ENCODE measurements at places on chromosomes 6 and 20.

DNA sequence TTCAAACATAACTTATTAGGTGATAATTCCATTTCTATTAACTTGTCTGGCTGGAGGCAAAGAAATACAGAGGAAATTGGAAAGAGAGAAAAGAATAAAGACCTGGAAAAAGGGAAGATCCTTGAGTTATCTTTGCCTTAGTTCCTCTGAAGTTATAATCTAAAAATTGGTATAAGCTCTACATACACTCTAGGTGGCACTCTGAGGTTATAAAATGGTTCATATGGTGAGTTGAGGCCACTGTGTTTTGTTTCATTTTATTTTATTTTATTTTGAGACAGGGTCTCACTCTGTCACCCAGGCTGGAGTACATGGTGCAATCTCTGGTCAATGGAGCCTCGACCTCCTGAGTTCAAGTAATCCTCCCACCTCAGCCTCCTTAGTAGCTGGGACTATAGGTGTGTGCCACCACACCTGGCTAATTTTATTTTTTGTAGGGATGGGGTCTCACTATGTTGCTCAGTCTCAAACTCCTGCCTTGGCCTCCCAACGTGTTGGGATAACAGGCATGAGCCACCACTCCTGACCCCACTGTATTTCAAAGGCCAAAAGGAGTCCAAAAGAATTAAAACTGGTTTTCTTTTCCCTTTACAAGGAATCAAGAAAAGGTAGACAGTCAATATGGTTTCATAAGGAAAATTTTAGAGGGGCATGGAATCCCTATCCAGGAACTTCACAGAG, 19.4 kb downstream of the GPX6 start:
- DNase-seq: no peak

- no peak for DNase-seq
These were observed 4.0 kb downstream of the MDGA1 start for GRCh38 chr6:37693546-37694250.

- DNase-seq: no peak
These were observed 21.0 kb downstream of the COL11A2 start for GRCh38 chr6:33171016-33171879.

DNA sequence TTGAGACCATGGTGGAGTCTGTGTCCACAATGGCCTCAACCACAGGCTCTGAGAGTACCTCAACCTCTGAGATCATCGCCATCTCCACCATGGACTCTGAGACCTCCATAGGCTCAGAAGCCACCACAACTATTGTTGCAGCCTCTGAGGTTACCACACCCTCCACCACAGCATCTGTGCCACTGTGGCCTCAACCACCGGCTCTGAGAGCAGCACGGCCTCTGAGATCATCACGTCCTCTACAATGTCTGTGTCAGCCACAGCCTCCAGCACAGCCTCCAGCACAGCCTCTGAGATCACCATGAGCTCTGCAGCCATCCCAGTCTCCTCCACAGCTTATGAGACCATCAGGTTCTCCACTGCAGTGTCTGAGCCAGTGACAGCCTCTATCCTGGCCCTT, 19.4 kb upstream of the MUC21 start:
- no peak for DNase-seq

- DNase-seq: peak; percentile 43
These were observed 7.8 kb downstream of the FOXF2 start for GRCh38 chr6:1396952-1397868.

GRCh38 chr6:31567531-31568370, 4.3 kb upstream of the LTA start:
- DNase-seq: no peak

DNA sequence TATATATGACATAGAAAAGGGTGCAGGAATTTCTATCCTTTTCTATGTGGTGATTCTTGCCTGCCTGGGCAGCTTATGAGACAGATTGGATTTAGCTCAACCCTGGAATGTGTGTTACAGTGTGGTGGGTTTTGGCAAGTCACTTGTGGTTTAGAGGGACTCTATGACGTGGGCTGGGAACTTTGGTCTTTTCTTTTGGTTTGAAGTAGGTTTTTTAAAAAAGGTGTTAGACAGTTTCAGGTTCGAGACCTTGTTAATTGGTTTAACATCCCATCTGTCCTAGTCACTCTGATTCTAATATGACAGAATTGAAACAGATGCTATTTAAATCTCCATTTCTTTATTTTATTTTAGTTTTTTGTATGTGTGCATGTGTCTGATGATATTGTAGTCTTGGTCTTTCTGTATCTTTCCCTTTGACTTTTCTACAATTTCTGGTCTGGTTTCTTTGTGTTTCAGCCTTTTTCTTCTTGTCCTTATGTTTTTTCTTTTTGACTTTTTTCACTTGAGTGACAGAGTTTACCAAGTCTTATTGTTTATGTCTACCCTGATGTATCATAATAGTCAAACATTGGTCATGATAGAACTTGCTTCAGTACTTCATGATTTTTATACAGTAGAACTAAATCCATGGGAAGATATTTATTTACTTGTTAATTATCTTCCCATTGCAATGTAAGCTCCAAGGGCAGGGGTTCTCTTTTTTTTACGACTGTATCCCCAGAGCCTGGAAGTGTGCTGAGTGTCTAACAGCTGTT, 174.3 kb downstream of the CDKAL1 start:
- no peak for DNase-seq

- DNase-seq: no peak
These were observed 9.1 kb downstream of the SNTA1 start for GRCh38 chr20:33434434-33434833.

- no peak for DNase-seq
These were observed 1.2 kb upstream of the EDN1 start for GRCh38 chr6:12288914-12289313.

- DNase-seq: peak; percentile 27
These were observed 1.2 kb downstream of the MTCH1 start for GRCh38 chr6:36984581-36985416.

- no peak for DNase-seq
These were observed 120.7 kb downstream of the DST start for GRCh38 chr6:56521976-56522375.

- no peak for DNase-seq
These were observed 12.6 kb downstream of the MCM3 start for GRCh38 chr6:52271852-52272460.

DNA sequence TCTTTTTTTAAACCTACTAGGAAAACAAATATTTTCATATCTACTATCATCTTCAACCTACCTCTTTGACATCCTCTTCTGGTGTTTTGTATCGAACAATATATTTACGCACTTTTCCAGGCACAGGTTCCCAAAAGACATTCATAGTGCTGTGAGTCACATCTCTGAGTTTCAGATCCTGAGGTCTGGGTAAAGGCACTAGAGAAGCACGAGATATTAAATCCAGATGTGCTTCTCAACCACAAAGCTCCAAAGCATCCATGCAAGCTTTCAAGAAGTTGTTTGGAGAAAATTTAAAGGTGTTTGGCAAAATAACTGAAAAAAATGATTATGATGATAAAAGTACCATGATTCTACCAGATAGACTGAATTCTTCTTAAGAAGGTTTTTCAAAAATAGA, 62.7 kb downstream of the COL12A1 start:
- no peak for DNase-seq

DNA sequence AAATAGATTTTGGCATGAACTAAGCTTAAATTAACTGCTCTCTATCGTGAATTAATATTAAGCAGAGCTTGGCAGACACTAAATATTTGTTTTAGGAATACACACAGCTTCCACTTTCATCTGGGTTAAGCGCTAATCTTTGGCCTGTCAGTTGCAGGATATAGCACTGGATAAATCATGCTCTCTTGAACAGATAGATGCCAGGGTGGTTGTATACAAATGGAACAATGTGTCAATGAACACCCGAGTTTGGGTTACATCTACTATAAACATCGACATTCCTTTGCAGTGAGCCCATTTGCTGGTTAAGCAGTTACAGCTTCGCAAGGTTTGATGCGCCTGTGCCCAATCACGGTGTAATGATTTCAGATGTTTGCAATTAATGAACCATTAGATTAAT, 338.2 kb upstream of the ZFP64 start:
- no peak for DNase-seq

DNA sequence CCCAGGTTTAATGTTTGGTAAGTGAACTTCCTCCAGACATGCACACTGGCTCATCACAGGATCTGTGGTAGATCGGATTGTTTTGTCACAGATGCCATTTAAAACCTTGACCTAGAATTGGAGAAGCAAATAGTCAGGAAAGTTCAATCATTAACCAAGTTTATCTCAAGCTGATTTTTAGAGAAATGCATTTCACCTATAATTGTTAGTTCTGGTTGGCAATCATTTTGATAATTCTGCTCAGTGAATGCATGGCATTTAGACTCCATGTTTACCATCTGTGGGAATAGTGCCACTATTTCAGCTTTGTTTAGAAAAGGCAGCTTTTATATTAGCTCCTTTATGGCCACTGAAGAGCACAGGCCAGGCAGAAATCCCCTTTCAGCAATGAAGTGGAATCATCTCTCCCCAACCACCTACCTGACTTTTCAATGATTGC, 73.9 kb upstream of the IPCEF1 start:
- DNase-seq: no peak

DNA sequence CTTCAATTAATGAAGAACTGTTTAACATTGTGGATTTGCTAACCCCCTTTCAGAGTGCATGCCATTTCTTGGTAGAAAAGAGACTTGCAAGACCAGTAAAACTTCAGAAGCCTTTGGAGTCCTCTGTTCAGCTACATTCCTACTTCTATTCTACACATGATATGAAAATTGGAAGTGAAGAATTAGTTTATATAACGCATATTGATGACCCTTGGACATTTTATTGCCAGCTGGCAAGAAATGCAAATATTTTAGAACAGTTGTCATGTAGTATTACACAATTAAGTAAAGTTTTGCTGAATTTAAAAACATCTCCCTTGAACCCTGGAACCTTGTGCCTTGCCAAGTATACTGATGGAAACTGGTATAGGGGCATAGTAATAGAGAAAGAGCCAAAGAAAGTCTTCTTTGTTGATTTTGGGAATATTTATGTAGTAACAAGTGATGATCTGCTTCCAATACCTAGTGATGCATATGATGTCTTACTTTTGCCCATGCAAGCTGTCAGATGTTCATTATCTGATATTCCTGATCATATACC, 3.3 kb downstream of the TDRD6 start:
- no peak for DNase-seq

DNA sequence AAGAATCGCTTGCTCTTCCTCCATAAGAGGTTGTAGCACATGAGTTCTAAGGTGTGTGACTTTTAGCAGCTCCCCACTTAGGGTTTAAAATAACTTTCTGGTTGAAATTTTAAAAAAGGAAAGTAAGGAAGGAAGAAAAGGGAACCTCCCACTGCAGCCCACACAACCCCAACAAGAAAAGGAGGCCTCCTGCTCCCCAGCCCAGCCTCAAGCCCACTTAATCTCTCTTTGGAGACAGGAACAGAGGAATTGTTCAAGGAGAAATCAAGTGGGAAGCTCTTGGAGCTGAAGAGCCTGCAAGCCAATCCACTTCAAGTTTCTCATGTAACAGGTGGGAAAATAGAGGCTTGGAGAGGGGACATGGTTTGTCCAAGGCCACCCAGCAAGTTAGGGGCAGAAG, 39.1 kb upstream of the PREX1 start:
- DNase-seq: no peak

DNA sequence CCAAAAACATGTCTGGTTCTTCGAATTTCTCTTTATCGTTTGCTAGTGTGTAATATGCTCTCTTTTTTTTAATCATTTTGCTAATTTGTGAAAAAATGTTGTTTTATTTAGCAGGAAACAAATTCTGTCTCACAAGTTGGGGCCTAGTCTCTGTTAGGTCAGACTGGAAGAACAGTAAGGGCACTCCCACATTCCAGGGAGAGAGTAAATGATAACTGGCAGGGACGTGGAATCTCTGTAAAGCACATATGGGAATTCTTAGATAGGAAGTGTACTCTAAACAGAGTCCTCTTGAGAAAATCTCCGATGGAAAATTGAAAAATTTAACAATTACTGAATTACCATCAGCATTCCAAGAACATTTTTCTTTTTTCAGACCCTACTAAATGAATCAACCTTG, 16.4 kb upstream of the CCDC28A start:
- no peak for DNase-seq

DNA sequence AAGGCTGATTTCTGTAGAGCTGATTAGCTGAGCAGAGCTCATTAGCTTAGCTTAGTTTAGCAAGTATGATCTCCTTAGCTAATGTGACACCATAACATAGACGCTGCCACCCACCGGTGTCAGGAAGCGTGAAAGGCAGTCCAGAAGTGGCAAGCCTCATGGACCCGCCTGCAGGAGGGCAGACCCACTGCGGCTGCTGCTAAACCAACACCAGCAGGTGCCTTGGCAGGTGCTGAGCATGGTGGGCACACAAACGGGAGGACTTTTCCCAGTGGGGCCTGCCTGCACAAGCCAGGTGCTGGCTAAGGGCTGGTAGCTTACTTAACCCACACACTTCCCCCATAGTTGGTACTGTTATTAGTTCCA, 22.7 kb downstream of the ZDHHC14 start:
- no peak for DNase-seq

DNA sequence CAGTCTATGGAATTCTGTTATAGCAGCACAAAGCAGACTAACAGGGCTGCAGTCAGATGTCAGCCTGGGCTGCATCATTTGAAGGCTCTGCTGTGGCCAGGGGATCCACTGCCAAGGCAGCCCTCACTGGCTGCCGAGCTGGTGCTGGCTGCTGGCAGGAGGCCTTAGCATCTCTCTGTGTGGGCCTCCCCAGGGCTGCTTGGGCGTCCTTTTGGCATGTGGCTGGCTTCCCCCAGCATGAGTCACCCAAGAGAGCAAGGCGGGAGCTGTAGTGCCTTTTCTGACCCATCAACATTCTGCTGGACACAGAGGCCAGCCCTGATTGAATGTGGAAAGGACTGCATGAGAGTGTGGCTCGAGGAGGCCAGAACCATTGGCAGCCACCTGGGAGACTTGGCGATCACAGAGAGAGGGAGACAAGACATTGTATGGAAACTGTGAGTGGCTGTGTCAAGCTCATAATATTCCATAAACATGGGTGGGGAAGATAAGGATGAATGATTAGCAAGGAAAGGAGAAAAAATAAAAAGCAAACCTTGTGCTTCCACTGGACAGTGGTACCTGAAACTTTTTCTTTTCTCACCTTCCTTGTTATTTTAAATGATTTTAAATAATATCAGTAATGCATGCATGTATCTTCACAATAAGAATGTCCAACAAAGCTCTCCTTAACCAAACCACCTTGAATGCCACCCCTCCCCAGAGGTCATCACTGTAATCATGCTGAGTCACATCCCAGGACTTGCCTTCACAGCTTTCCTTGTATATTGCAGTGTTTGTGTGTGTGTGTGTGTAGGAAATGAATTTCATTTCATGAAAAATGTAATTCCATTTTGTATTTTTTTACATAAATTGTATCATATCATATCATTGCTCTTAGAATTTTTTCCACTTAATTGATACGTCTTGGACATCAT, 55.0 kb upstream of the VSX1 start:
- no peak for DNase-seq

DNA sequence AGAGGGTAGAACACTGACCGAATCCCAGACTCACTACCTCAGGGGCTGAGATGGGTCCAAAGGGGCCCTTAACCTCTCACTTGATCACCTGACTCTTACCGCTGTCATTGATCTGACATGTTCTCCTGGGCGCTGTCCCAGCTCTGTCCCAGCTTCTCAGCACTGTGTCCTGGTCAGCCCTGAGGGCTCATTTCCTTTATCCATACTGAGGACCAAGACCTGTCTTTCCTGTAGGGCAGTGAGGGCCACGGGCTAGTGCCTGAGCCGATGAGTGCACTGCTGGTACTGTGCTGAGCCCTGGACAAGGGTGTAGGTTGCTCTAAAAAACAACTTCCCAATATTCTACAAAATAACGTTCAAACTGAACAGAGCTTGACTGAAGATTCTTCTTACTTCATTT, 131.5 kb downstream of the MTHFD1L start:
- no peak for DNase-seq

GRCh38 chr20:47768016-47768824, 17.1 kb downstream of the SULF2 start:
- no peak for DNase-seq

GRCh38 chr20:23268792-23269354, 81.7 kb upstream of the NXT1 start:
- no peak for DNase-seq
